ENCODE measurements at places on chromosomes 6 and 20.

GRCh38 chr6:159416891-159417560, 247.8 kb downstream of the FNDC1 start:
- no peak for DNase-seq

- DNase-seq = no peak
These were observed 471.4 kb downstream of the ADGRB3 start for GRCh38 chr6:69106511-69106910.

GRCh38 chr6:36758516-36759147, 61.0 kb downstream of the RAB44 start:
- no peak for DNase-seq

- DNase-seq = no peak
These were observed 19.3 kb downstream of the ACSS1 start for GRCh38 chr20:25038591-25039015.

- no peak for DNase-seq
These were observed 676.6 kb downstream of the DHX35 start for GRCh38 chr20:39638731-39639130.

GRCh38 chr20:44745598-44746366, at the start of gene KCNK15:
TSS of gene KCNK15 (plus strand) at chr20:44745865. CDS start at chr20:44745911, 46 bp downstream.
- DNase-seq = no peak

GRCh38 chr6:167839343-167839742, 12.6 kb downstream of the AFDN start:
- DNase-seq = no peak

GRCh38 chr6:143451531-143451930, 926 bp downstream of the PEX3 start:
- no peak for DNase-seq

- no peak for DNase-seq
These were observed 136.8 kb downstream of the ALDH8A1 start for GRCh38 chr6:134813146-134813545.

Measured in NCI-H1105 (cell line).